ENCODE measurements at places on chromosomes 12 and 14. TPM values are rescaled to one million over a fixed set of nuclear protein-coding genes. Genes with fewer than 3 reads are reported as not detected.
A peak's percentile ranks its signal among the peaks of the same experiment; 100 is the strongest.

- DNase-seq, result peak; percentile 64
Measured at GRCh38 chr12:50326590-50327284, 43.4 kb upstream of the LIMA1 start.

DNA sequence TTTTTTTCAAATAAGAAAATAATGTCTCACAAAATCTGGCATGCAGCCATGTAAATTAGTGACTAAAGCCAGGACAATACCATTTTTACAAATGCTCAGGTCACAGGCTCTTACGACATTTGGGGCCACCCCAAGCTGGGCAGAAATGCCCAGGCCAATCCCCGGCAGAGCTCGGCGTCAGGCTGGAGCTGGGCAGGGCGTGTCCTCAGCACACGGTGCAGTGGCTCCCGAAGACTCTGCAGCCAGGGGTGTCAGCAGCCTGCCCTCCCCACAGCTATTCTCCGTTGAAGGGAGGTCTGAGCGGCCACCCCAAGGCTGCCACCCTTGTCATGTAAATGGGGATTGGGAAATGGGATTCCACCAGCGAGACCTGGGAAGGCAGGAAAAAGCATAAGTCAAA is 158.6 kb downstream of the DICER1 start:
- no peak for DNase-seq

GRCh38 chr14:54834727-54835126 is 67.9 kb downstream of the GCH1 start:
- no peak for DNase-seq

- peak; percentile 48 for DNase-seq
Measured at GRCh38 chr14:73221945-73222344, 15.4 kb upstream of the PAPLN start.

GRCh38 chr12:12784911-12785814 is at the start of gene APOLD1:
Gene APOLD1, plus strand, starts transcription at chr12:12785659. Its CDS starts 33 bp downstream, at chr12:12785692.
- peak; percentile 99 for DNase-seq

DNA sequence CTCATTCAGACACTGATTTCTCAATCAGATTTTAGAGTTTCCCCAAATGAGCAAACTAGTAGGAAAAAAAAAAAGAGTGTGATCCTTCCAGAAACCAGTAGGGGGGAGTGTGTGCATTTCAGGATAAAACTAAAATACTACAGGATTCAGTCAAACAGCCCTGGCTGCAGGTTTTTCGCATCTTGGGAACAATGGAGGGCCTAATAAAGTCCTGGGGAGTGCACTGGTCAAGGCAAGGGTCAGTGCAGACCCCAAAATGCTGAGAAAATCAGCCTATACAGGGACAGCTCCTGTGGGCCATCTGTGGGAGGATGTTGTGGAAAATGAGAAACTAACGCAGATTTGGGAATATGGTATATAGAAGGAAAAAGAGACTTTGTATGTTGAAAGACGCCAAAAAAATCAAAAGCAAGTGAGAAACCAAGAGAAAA is 22.2 kb upstream of the ABCD4 start:
- DNase-seq, result peak; percentile 50

DNA sequence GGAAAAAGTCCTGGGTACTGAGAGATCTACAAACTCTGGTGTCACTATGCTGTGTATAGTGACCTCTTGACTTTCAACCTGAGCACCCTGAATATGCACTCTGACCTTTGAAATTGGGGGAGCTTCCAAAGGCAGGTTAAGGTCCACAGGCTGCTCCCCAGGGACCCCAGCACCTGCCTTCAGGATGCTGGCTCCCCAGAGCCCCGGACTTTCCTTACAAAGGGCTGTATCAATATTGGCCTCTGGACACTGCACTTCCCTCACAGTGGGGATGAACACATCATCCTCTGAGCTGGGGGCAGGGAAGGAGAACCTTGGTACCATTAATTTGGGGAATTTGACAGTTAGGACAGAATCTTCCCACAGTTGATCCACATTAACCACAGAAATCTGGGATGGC is 14.3 kb downstream of the PLD4 start:
- no peak for DNase-seq

DNA sequence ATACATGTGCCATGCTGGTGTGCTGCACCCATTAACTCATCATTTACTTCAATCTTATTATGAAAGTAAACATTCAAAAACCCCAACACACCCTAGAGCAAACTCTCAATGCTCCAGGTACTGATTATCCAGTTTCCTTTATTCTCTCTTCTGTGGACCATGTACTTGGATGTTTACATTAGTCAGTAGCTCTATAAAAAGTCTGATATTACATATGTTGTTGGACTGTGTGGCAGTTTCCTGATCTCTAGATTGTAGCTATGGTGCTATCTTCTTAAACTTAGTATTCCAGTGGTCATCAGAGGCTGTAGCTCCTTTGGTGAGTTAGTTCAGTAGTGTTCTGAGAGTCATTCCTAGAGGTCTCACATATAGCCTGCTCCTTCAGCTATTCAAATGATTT is 25.1 kb upstream of the ITGA5 start:
- no peak for DNase-seq

- no peak for DNase-seq
Measured at GRCh38 chr12:98579835-98580234, 13.7 kb upstream of the SLC25A3 start.

GRCh38 chr14:98203421-98203820 is 1068.6 kb downstream of the BCL11B start:
- DNase-seq, result no peak

DNA sequence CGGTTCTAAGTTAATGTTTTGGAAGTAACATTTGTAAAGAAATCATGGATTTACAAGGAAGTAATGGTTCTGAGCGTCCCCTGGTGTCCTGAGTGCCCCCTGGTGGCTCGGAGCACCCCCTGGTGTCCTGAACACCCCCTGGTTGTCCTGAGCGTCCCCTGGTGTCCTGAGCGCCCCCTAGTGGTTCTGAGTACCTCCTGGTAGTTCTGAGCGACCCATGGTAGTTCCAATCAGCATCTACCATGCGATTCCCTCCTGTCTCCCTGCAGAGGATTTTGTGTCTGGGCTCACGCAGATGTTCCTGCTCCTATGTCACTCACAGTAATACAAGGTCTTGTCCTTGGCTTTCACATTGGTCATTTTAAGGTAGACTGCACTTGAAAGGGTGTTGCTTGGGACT is 1352.9 kb downstream of the TMEM121 start:
- peak; percentile 33 for DNase-seq

DNA sequence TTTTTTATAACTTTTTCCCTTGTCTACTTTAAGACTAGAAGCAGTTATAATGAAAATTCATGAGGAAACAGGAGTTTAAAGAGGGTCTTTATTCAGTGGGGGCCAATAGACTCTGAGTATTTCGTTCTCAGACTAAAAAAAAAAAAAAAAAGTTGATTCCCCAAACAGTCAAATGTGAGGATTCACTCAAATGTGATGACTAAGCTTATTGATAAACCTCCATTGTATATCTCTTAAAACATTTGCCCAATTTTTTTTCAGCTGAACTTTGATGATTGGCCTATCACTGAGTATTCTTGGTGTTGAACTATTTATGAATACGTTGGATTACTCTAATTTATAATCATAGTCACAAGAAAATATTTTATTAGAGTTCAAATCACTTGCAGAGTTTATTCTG is 265.3 kb downstream of the ERC1 start:
- no peak for DNase-seq

DNA sequence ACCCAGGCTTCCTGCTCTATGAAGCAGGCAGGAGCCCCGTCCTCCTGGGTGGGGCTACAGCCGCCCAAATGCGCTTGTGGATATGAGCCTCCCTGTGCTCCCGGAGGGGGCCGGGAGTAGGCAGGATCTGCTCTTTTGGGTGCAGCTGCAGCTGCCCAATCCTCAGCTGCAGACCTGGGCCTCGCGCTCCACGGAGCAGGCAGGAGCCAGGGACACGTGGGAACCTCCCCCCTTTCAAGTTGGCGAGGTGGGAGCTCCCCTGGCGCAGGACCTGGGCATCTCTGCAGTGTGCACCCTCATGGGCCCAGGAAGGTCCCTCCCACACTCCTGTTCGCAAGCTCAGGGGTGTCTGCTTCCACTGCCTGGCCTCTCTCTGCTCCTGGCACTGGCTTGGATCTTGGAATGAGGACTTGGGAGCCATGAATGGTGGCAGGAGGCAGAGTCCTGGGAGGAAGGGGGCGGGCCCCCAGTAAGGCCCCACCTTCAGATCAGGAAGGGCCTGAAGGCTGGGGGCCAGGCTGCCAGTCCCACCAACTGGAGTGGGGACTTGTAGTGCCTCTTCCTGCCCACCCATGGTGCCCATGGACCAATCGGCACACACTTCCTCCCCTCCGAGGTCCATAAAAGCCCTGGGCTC is 61.3 kb downstream of the KLRG1 start:
- DNase-seq, result no peak

DNA sequence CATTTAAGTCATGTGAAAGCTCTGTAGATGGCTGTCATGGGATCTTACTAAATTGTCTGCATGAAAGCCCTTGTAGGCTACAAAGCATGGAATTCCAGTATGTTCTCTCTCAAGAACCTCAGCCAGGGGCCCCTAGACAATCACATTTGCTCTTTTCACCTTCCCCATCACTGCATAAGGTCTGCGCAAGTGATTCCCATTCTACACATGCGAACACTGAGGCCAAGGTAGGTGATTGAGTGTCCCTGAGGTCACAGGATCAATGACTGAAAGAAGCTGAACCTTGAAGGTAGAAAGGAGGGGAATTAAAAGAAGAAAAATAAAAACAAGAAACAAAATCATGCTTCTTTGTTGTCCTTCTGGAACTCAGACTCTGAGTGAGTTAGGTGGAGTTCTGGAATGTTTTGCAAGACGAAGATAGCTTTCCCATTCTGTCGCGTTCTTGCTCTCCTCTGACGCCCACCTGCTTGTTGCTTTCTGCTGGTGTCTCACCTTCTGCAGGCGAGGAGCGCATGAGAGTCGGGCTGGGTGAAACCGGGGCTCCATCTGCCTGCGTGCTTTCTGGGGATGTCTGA is 79.9 kb downstream of the SPRING1 start:
- DNase-seq, result no peak

DNA sequence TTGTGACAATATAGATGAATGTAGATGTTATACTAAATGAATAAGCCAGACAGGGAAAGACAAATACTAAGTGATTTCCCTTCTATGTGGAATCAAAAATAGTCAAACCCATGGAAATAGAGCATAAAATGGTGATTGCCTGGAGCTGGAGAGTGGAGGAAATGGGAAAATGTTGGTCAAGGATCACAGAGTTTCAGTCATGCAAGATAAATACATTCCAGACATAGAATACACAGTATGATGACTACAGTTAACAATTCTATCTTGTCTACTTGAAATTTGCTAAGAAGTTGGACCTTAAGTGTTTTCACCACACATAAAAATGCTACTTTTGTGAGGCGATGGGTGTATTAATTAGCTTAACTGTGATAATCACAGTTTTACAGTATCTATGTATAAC is 1182.7 kb downstream of the AACS start:
- DNase-seq, result no peak

GRCh38 chr14:91866061-91866460 is 1.3 kb downstream of the TC2N start:
- no peak for DNase-seq

GRCh38 chr14:56718312-56718711 is 92.0 kb downstream of the OTX2 start:
- no peak for DNase-seq

GRCh38 chr12:8823565-8824300 is 1.3 kb downstream of the A2ML1 start:
- DNase-seq, result peak; percentile 65

DNA sequence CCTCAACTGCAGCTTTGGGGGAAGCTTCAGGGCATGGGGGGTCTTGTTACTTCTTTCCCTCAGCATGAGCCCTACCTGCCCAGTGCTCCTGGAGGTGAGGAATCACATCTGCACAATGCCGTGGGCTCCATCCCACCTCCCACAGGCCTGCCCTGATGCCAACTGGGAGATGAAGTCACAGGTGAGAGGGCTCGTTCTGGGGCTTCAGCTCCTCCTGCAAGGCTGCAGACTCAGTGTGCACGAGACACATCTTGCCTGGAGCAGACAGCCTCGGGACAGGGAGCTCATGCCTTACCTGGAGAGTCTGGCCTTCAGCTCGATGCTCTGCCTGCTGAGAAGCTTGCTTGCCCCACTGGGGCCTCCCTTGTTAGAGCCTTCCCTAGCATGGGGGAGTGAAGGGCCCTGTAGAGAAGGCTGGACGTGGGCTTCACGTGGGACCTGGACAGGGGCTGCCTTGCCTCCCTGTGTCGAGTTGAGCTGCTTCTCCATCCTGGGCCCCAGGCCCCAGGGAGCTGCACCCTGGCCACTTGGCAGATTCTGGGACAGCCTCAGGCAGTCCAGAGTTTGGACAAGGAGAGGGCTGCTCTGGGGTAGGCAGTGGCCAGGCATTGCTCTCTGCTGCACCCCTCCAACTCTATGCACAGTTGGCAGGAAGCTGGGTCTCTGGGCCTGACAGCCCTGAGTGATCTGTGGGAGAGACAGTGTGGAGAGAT is 171.4 kb downstream of the KIF26A start:
- DNase-seq, result no peak

DNA sequence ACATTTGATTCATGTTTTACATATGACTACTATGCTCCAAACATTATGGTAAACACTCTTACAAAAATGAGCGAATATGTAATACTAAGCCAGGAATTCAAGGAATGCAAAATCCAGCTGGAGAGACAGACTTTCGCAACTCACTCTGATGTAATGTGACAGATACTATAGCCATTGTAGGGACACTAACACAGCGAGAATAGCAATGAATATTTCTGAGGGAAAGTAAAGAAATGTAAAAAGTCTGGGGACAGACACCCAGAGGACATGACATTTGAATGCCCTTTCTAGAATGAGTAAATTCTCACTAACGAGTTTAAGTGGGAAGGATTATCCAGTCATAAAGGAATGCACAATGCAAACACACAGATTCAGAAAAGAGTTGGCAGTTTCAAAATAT is 121.9 kb downstream of the PIK3C2G start:
- DNase-seq, result peak; percentile 84

Gene SSPN
- 0.22 TPM for total RNA-seq

Gene OR6C70
- total RNA-seq, result not detected

Gene GLIPR1L1
- not detected for total RNA-seq

Gene C1QL4
- not detected for total RNA-seq

Gene TSPAN19
- total RNA-seq, result under 0.01 TPM

Gene ALX1
- under 0.01 TPM for total RNA-seq

Gene COL2A1
- total RNA-seq, result not detected

Gene COCH
- 1.5 TPM for total RNA-seq

Gene SOCS2
- total RNA-seq, result 72.4 TPM

Gene AMN
- 0.20 TPM for total RNA-seq

Gene GZMH
- total RNA-seq, result not detected

Gene SLC8A3
- 0.60 TPM for total RNA-seq

Gene LALBA
- total RNA-seq, result not detected

Gene PRMT5
- total RNA-seq, result 35.3 TPM

Gene KCNH3
- not detected for total RNA-seq
